Activated CD8-positive, alpha-beta memory T cell treated with anti-CD3 and anti-CD28 coated beads for 4 hours (primary cell): ENCODE measurements at places on chromosomes 6 and 20.

- DNase-seq: no peak
These were observed 2.2 kb upstream of the RAET1E start for GRCh38 chr6:149899926-149900619.

- DNase-seq: no peak
These were observed 55.8 kb upstream of the IYD start for GRCh38 chr6:150312844-150313584.

DNA sequence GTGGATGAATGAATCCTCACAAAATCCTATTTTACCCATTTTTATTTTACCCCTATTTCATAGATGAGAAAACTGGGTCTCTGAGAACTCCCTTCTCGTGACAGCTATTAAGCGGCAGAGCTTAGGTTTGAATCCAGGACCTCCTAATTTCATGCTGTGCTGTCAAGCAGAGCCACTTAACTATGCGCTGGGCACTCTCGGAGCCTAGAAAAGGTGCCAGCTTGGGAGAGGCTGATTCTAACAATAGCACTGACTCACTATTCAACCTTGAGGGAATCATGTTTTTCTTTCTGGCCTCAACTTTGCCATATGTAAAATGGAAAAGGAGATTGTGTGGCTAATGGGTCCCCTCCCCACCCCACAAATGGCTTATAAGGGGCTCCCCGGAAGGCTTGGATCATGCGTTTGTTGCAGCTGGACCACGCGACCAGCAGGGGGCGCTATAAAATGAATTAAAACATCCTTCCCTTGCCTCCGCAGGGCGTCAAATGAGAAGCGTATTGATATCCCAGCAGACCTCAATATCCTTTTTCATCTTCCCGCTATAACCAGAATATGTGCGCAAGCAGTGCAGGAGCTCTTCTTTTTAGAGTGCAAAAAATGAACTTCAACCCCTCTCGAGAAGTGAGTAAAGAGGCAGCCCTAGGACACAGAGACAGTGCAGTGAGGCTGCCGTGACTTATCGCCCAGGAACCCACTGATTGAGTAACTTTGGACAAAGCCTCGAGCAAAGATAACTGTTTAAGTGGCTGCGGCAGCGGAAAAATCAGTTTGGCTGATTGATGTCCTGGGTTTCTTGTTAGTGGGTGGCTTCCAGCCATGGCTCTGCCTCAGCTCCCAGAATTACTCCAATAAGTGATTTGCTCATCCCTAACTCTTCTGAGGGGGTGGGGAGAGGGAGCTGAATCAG lies 12.8 kb upstream of the PDYN start:
- peak; percentile 2 for DNase-seq

- no peak for DNase-seq
These were observed 109.2 kb downstream of the GJA1 start for GRCh38 chr6:121544691-121545090.

DNA sequence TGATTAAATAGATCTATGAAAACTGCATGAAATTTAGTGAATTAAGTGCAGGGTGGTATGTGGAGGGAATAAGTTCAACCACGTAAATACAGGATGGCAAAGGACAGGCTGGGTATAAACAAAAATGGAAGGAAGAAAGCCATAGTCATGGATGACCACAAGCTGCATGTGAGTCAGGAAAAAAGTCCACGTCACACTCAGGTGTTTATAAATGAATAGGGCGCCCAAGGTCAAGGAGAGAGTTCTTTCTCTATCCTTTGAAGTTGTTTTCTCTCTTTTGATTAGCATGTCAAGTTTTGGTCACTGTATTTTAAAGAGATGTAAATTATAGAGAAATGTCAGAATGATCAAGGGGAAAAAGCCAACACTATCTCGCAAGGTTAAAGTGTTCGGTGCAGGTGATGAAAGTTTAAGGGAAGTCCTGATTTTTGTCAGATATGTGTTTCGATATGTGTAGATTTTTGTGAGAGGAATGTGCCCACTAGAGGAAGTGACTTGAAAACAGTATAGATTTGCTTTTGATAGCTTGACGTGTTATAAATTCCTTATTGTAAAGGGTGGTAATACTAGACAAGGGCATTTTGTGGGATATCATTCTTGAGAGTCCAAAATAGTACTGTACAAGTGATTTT lies 58.7 kb downstream of the MAP3K4 start:
- no peak for DNase-seq

- DNase-seq: no peak
These were observed 250.0 kb downstream of the RFPL4B start for GRCh38 chr6:112597176-112597575.

- DNase-seq: no peak
These were observed 93.4 kb upstream of the NHSL1 start for GRCh38 chr6:138592749-138593123.

DNA sequence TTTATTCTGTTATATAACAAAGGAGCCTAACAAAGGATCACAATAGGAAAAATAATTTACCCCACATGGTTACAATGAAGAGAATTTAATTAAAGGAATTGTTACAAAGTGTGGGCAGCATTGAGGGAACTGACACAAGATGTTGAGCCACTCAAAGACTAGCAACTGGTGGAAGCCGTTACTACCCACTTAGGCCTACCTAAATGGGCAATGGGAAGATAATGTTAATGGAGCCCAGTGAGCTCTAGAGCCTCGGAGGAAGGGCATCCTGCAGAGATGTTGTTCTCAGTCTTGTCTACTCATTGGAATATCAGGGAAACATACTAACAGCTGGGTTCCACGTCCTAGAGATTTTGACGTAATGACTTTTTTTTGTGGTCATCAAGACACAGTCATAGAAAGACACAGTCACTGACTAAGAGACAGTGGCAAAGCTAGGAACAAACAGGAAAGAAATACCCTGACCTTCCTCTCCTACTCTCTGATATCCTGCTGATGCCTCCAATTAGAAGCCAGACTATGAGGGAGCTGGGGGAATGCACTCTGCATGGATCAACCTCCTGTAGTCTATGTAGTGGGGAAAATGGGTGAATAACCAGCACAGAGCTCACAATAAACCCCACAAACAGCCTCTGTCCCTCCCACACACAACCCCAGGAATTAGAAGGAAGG lies 523.8 kb upstream of the FLRT3 start:
- DNase-seq: no peak

DNA sequence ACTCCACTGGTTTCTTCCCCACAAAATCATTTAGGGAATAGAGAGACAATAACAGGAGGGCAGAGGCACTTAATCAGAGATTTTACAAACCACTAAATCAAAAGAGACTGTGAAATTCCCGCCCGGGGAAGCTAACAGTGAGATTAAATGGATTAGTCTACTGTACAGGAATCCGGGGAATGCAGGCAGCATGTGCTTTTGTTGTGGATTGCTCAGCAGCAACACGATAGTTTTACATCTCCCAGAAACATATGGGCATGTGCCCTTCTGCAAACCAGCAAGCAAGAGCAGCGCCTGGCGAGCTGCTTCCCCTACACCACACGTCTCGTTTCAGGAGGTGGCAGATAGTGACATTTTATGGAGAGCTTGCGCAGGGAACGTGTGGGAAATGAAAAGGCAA lies 382.3 kb downstream of the CD83 start:
- no peak for DNase-seq

DNA sequence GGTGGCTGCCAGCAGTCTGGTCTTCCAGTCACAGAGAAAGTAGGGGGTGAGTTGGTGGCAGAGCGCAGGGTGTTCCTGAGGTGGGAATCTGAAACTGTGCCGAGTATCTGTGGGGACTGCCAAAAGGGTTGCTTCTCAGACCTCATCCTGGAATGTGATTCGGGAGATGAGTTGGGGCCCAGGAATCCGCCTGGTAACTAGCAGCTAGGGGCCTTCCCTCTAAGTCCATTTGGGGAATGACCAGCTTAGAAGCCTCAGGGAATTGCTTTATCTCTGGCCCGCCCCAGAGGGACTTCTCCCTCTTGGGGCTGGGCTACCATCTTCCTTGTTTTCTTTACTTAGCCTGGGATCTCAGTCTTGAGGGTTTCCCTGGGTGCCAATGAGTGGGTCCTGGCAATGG lies 49.6 kb downstream of the MOCS1 start:
- DNase-seq: no peak

- no peak for DNase-seq
These were observed 582.0 kb downstream of the KIF16B start for GRCh38 chr20:15991279-15991678.

DNA sequence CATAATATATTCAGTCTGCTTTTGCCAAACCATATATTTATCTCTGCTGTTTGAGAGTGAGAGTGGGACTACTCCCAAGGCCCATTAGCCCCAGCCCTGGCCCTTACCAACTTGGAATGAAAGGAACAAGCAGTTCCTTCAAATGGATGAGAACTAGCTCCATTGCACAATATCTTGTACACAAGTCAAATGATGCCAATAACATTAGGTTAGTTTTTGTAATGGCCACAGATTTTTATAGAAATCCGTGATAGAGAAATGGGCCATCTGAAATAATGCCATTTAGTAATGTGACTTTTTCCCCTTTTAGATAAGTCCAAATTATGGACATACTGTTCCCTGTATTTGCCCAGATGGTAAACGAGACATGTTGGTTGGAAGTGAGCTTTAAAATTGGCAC lies 117.0 kb downstream of the MAP3K7 start:
- DNase-seq: no peak

- peak; percentile 25 for DNase-seq
These were observed 45.6 kb downstream of the DUSP22 start for GRCh38 chr6:337805-338368.

- no peak for DNase-seq
These were observed 63.0 kb downstream of the GPX5 start for GRCh38 chr6:28588666-28589065.

DNA sequence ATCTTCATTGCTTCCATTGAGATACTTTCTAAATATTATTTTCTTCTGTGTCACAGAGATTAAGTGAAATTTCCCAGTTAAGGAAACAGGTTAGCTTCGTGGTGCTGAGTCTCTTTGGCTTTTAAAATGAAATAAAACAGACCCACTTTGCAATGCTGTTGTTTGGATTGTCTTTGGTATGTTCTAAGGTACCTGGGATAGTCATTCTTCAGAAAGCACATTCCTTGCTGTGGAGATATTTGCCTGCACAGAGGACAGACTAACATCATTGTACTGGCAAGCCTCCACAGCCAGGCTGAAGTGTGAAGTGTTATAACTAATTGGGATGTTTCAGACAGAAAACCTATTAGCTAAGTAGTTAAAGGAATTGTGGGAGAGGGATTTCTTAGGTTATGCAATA lies 148.8 kb upstream of the EPHA7 start:
- DNase-seq: no peak

DNA sequence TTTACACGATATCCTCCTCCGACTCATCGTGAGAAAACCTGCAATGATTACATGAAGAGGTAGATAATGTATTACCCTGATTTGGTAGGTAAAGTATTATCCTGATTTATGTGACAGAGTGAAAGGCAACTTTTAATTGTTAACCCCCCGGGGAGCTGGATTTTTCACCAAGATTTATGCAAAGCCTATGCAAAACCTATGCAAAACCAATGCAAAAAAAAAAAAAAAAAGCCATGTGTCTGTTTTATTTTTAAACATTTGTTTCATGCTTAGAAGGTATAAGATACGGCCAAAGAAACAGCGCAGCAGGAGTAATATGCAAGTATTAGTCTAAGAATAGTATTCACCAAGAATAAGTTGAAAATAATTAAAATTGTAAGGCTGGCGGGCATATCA lies 109.9 kb downstream of the IPCEF1 start:
- DNase-seq: no peak

- no peak for DNase-seq
These were observed 82.5 kb upstream of the SULF2 start for GRCh38 chr20:47867831-47868230.

DNA sequence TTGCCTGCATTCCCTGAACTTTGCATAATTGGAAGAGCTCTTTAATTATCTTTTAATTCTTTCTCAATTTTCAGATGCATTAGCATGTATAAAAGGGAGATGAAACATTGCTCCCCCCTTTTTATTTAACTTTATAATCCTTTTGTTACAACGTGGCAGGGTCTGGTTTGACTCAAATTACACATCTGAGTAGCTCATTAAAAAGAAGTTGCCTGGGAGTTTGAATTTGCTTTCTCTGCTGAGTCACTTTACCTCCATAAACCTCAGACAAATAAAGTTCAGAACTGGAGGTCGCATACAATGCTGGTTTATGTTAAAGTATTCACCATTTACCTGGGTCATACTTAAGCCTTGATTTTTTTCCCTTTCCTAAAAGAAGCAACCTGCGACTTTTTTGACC lies 495.2 kb downstream of the PREX1 start:
- DNase-seq: no peak

DNA sequence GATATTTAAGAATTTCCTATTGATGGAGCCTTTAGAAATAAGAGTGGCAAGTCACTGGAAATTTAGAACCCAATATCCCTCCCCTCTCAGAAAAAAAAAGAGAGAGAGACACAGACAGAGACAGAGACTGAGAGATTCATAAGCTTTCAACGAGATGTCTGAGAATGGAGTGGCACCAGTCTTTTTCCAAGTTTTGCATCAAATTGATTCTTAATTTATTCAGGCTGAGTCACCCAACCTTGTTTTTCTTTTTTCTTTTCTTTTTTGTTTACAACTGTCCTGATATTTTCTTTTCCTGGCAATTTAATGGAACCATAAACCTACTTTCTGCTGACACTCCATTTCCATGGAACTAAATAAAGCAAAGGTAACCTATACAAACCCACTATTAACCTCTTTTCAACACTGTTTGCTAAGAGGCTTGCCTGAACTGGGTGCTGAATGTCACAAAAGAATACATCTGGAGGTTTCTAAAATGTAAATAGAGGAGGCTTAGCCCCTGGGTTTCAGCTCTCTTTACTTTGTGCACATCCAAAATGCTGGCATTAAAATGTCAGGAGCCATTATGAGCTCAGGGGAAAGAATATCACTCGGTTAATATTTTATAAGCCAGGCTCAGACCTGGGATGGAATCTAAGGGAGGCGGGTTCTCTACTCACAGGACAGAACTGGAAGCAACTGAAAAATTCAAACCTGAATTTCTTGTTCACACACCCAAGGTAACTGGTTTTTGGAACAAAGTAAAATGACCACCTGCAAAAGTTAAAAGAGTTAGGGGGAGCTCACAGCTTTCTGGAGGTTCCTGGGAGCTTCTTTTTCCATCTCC lies 100.8 kb downstream of the BFSP1 start:
- no peak for DNase-seq

DNA sequence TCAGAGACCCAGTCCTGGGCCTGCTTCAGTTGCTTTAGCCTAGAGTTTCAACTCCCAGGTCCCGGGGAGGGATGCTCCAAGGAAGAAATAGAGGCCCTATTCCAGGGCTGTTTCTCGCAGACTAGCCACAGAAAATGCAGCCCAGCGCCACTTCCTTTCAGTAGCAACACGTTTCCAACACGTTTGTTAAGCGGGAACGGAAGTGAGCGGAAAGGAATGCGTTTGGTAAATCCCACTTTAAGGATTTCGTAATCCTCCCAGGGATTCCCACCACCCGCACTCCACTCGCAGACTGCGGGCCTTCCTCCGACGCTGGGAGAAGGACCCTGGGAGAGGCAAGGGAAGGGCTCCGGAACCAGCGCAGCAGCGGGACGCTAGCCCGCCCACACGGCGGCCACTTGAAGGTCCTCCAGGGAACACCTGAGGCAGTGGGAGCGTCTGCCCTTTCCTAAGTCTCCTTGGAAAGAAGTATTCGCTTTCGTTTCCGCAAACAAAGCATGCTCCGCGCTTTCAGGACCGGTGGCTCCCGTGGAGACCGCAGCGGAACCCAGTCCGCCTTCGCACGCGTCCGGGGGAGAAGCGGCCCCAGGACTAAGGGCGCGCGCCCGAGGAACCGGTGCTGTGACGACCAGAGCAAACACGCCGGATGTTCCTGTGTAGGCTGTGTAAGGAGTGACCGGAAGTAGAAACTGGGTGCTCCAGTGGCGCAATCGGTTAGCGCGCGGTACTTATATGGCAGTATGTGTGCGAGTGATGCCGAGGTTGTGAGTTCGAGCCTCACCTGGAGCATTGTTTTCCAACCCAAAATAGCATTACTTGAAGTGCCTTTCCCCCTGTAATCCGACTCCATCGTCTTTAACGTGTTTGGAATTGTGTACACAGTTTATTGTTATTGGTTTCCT lies 227.6 kb upstream of the PRSS16 start:
- DNase-seq: peak; percentile 6
